Activated T-helper 1 cell treated with anti-CD3 and anti-CD28 coated beads, Interleukin-12 subunit alpha, Interleukin-12 subunit beta, Interleukin-2, Interleukin-4 antibody, amounts not matched to agents 30 ng/mL and 10 ng/mL and 1 ng/mL, durations not matched to agents 14 hours and 24 hours and 36 hours (primary cell): ENCODE measurements at places on chromosomes 13 and 19. TPM values are rescaled to one million over a fixed set of nuclear protein-coding genes. Genes with fewer than 3 reads are reported as not detected.
A peak's percentile ranks its signal among the peaks of the same experiment; 100 is the strongest.

The CYP2A6 gene
- not detected in 2 replicates for total RNA-seq

The COLGALT1 gene
- total RNA-seq: 115 and 117 TPM in 2 replicates

The CEACAM20 gene
- not detected in 2 replicates for total RNA-seq

The PRTN3 gene
- not detected in 2 replicates for total RNA-seq

GRCh38 chr13:34038541-34039068 is 220.7 kb downstream of the RFC3 start:
- H3K4me1 ChIP-seq: no peaks in the 10 kb centered on the region
- no peaks in the 10 kb centered on the region for H3K36me3 ChIP-seq
- H3K4me3 ChIP-seq: no peak overlapping the region

DNA sequence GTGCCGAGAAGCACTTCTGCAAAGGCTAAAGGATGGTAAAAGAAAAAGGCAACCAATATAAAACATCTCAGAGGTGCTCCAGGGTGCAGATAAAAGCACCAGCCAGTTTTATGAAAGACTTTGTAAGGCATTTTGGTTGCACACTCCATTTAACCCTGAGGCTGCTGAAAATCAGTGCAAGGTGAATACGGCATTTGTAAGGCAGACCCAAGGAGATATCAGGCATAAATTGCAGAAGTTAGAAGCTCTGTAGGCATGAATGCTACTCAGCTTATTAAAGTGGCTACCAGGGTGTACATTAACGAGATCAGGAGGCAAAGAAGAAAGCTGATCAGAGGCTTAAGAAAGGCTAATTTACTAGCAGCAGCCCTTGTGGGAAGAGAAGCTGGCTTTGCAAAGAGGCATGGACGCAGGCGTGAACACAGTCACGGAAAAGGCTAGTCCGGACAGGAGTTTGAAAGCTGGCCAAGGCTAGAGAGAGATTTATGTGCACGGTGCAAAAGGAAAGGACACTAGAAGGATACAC is 99.6 kb downstream of the ZNF429 start:
- H3K27ac ChIP-seq: no peak overlapping the region
- H3K36me3 ChIP-seq: no peaks in the 10 kb centered on the region
- H3K27me3 ChIP-seq: no peaks in the 10 kb centered on the region
- H3K4me3 ChIP-seq: peak overlapping the region; percentile 75
- peaks cover 19% of the 10 kb centered on the region for H3K4me1 ChIP-seq

DNA sequence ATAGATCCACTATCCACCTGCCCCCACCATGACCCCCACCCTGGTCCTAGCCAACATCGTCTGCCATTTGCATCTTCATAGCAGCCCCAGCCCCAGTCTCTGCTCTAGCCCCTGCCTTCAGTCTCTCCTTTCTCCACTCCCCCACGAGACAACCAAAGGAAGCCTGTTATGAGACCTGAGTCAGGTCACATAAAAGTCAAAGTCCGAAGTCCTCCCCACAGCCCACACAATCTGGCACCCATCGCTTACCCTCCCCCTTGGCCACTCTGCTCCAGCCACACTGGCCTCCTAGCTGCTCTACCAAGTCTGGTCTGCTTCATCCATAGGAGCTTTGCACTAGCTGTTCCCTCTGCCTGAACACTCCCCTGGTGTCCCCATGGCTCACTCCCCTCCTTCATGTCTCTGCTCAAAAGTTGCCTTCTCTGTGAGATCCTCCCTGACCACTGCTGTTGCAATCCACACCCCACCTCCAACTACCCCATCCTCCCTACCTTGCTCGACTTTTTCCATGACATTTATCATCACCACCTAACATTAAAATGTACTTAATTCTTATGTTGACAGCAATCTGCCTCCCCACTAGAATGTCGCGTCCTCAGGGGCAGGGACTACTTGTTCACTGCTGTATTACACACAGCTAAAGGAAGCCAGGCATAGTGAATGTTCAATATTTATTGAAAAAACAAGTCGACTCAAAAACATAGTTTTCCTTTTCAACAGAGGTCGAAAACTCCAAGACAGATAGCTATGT is 1.2 kb upstream of the PLEKHG2 start:
- peak overlapping the region; percentile 86 for H3K27ac ChIP-seq
- H3K4me1 ChIP-seq: peaks cover 48% of the 10 kb centered on the region
- no peak for DNase-seq
- no peaks in the 10 kb centered on the region for H3K27me3 ChIP-seq
- H3K4me3 ChIP-seq: peak overlapping the region; percentile 96

DNA sequence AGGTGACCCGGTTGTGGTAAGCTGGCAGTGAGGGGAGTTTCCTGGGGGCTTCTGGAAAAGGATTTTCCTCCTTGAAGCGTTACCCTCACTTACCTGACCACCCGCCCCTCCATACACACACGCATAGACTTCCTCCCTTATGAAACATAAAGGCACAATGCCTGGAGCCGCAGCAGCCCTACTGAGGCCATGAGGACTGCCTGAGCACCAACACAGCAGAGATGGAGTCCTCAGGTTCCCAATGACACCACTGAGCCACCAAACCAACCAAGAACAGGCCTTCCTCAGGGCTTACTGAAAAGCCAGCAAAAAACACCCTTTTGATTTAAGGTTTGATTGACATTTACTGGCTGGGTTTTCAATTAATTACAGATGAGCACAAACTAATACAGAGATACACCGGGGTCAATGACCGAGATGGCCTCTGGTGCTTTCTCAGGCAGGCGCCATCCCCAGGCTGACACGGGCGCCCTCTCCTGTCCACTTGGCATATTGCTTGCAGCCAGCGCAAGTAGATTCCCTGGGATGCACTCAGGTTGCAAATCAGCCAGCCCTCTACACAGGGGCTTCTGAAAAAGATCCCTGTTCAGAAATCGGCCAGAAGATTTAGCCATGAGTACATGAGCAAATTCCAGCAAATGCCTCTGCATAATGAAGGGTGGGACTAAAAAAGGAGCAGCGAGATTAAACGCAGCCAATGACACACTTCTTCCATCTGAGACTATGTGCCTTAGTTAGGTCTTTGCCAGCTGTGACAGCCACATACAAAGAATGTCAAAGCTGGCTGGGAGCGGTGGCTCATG is 14.8 kb downstream of the OPA3 start:
- peak; percentile 37 for DNase-seq
- H3K4me3 ChIP-seq: no peak overlapping the region
- H3K27me3 ChIP-seq: no peaks in the 10 kb centered on the region
- no peak overlapping the region for H3K27ac ChIP-seq
- peaks cover 2% of the 10 kb centered on the region for H3K36me3 ChIP-seq

DNA sequence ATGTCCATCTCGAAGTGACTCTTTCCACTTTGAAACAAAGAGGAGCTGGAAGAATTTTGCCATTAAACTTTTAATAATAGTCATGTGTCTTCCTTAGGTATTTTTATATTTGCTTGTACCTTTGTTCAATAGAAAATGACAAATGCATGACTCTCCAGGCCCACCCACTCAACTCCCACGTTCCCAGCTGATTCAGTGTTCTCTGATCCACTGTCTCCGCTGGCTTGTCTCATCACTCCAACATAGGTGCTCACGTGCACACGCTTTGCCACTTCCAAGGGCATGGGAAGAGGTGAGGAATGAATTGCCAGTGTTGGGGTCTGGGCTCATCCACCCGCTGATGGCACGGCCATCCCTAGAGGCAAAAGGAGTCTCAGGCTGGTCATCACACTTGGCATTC is 24.5 kb downstream of the RASL11A start:
- H3K36me3 ChIP-seq: no peaks in the 10 kb centered on the region
- no peak overlapping the region for H3K27ac ChIP-seq
- peaks cover 17% of the 10 kb centered on the region for H3K4me1 ChIP-seq
- no peak for DNase-seq

GRCh38 chr19:14432791-14433553 is at the start of gene PKN1:
TSS of gene PKN1 (plus strand) at chr19:14433306. CDS start at chr19:14433522, 216 bp downstream.
- peak within 1 kb of the TSS; percentile 89 for H3K4me3 ChIP-seq
- H3K36me3 ChIP-seq: peaks cover 3% of the 10 kb centered on the region
- H3K27me3 ChIP-seq: peaks cover 12% of the 10 kb centered on the region
- peak; percentile 47 for DNase-seq
- H3K4me1 ChIP-seq: peaks cover 37% of the 10 kb centered on the region
- peak within 1 kb of the TSS; percentile 81 for H3K27ac ChIP-seq

DNA sequence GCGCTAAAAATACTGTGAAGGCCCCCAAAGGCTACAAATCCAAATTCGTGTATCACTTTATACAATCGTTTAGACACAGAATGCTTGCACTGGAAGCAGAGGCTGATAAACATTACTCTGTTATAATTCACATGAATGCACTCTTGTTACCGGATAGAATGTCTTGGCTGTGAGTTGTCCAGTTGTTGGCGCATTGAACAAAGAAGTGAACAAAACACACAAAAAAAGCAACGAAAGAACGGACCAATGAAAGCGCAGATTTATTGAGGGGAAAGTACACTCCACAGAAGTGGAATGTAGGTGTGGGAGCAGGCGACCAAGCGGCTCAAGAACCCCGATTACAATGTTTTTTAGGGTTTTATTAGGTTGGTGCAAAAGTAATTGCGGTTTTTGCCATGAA is 529 bp upstream of the ZNF418 start:
- no peaks in the 10 kb centered on the region for H3K27me3 ChIP-seq
- H3K27ac ChIP-seq: no peak overlapping the region
- no peak for DNase-seq
- H3K4me1 ChIP-seq: no peaks in the 10 kb centered on the region
- peaks cover 23% of the 10 kb centered on the region for H3K36me3 ChIP-seq

- H3K27ac ChIP-seq: peak overlapping the region; percentile 68
- no peaks in the 10 kb centered on the region for H3K27me3 ChIP-seq
- peak overlapping the region; percentile 78 for H3K4me3 ChIP-seq
- H3K4me1 ChIP-seq: peaks cover 22% of the 10 kb centered on the region
- H3K36me3 ChIP-seq: peaks cover 11% of the 10 kb centered on the region
Observed at GRCh38 chr19:4829001-4829712, 2.4 kb downstream of the TICAM1 start.

- H3K4me3 ChIP-seq: no peak overlapping the region
- H3K27ac ChIP-seq: no peak overlapping the region
- no peak for DNase-seq
- H3K27me3 ChIP-seq: no peaks in the 10 kb centered on the region
- H3K4me1 ChIP-seq: peaks cover 22% of the 10 kb centered on the region
Observed at GRCh38 chr13:94416454-94417080, 62.9 kb downstream of the DCT start.

DNA sequence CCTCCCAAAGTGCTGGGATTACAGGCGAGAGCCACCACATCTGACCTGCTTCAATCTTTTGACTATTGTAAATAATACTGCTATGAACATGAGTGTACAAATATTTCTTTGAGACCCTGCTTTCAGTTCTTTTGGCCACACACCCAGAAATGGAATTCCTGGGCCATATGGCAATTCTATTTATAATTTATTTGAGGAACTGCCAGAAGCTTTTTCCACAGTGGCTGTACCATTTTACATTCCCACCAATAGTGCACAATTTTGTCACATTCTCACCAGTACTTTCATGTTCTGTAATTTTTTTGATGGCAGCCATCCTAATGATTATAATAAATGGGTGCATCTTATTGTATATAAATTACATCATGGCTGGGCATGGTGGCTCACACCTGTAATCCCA is 13.7 kb upstream of the FCER2 start:
- H3K36me3 ChIP-seq: no peaks in the 10 kb centered on the region
- H3K27me3 ChIP-seq: no peaks in the 10 kb centered on the region
- no peak overlapping the region for H3K4me3 ChIP-seq
- no peaks in the 10 kb centered on the region for H3K4me1 ChIP-seq
- no peak overlapping the region for H3K27ac ChIP-seq

GRCh38 chr19:56253737-56254136 is 18.8 kb upstream of the EDDM13 start:
- H3K27me3 ChIP-seq: no peaks in the 10 kb centered on the region
- H3K4me1 ChIP-seq: no peaks in the 10 kb centered on the region
- H3K4me3 ChIP-seq: no peak overlapping the region
- DNase-seq: no peak
- no peaks in the 10 kb centered on the region for H3K36me3 ChIP-seq
- H3K27ac ChIP-seq: no peak overlapping the region

DNA sequence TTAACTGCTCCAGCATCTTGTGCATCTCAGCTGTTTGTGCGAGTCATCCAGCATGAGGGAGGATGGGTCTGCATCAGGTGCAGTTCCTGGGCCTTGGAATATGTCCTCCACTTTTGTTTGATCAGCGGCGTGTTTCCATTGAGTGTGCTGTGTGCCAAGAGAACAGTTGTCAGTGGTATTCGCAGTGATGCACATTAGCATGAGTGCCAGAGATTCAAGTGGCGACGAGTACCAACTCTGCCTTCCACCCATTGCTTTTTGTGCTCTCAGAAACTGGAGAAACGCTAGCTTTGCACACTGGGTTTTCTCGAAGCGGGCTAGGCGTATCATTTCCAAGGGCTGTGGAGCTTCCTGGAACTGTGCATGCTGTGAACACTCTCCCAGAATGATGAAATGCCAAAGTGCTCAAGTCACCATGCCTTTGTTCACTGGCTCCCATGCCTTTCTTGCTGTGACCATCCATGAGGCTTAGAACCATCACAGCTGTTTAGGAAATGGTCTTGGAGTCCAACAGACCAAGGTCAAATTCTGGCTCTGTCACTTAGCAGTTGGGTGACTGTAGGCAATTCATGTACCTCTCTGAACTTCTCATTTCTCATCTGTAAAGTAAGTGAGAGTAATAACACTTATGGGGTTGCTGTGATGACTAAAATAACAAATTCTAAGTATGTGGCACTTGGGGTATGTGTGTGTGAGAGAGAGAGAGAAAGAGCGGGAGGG is 18.4 kb downstream of the LRCH1 start:
- H3K4me3 ChIP-seq: no peak overlapping the region
- H3K27me3 ChIP-seq: no peaks in the 10 kb centered on the region
- H3K36me3 ChIP-seq: peaks cover 3% of the 10 kb centered on the region
- no peak for DNase-seq
- peak overlapping the region; percentile 35 for H3K27ac ChIP-seq

- H3K4me3 ChIP-seq: no peak overlapping the region
- DNase-seq: no peak
- peaks cover 25% of the 10 kb centered on the region for H3K27me3 ChIP-seq
- no peaks in the 10 kb centered on the region for H3K4me1 ChIP-seq
- no peaks in the 10 kb centered on the region for H3K36me3 ChIP-seq
- no peak overlapping the region for H3K27ac ChIP-seq
Observed at GRCh38 chr19:45322311-45322710, 364 bp downstream of the CKM start.

DNA sequence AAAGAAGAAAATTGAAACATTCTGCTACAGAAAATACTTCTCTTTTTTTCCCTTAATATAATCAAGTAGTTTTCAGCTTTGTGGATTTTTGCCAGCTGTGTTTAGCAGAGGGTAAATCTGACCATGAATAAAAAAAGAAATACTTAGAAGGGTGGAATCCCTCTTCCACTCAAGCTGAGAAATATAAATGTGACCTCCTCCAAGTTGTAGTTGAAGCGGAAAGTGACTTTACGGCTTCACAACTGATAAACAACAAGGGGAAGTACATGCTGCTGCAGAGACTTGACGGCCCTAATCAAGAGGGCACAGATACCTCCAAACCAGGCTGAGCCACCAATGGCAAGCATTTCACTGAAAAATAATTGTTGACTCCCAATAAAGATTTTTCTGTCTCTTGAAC is 785.0 kb downstream of the SLITRK5 start:
- no peak overlapping the region for H3K4me3 ChIP-seq
- no peaks in the 10 kb centered on the region for H3K4me1 ChIP-seq
- H3K27me3 ChIP-seq: no peaks in the 10 kb centered on the region
- H3K27ac ChIP-seq: no peak overlapping the region
- H3K36me3 ChIP-seq: no peaks in the 10 kb centered on the region
- no peak for DNase-seq

GRCh38 chr19:50753879-50754278 is 16.4 kb upstream of the GPR32 start:
- H3K27me3 ChIP-seq: no peaks in the 10 kb centered on the region
- H3K36me3 ChIP-seq: no peaks in the 10 kb centered on the region
- no peak overlapping the region for H3K4me3 ChIP-seq
- H3K4me1 ChIP-seq: no peaks in the 10 kb centered on the region

- no peaks in the 10 kb centered on the region for H3K4me1 ChIP-seq
- H3K27ac ChIP-seq: no peak overlapping the region
- H3K4me3 ChIP-seq: no peak overlapping the region
- H3K27me3 ChIP-seq: peaks cover 9% of the 10 kb centered on the region
Observed at GRCh38 chr13:43356567-43356966, 333.2 kb downstream of the DNAJC15 start.
